ENCODE measurements at places on chromosomes 4 and X. TPM values are rescaled to one million over a fixed set of nuclear protein-coding genes. Genes with fewer than 3 reads are reported as not detected.

DNA sequence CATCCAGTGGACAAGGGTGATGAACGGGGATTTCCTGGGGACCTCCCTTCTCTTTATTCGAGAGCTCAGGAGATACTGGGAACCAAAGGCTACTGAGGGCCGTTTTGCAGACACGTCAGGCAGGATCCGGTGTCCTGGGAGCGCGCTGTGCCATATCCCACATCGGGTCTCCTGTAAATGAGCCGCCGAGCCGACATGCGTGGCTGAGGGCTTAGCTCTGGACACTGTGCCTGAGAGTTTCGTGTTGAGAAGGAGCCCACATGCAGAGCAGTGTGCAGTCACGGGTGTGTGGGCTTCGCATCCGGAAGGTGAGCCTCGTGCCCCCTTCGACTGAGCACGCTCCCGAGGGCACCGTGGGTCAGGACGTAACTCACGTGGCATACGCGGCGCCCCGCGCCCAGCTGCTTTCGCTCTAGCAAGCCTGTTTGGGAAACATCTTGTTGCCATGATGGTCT lies 28.5 kb upstream of the HGFAC start:
- no peak overlapping the region for H3K27ac ChIP-seq
- H3K36me3 ChIP-seq: no peaks in the 10 kb centered on the region
- no peaks in the 10 kb centered on the region for H3K27me3 ChIP-seq
- no peak for DNase-seq
- no peak overlapping the region for H3K4me3 ChIP-seq

Gene ADGRL3
- not detected for total RNA-seq

Gene NAAA
- 32.2 TPM for total RNA-seq

Gene ARMCX4
- total RNA-seq: 5.4 TPM

Gene AR
- 0.22 TPM for total RNA-seq
